Muscle of leg (tissue), 16 donors: ENCODE measurements at places on chromosomes 11 and 22.
A peak's percentile ranks its signal among the peaks of the same experiment; 100 is the strongest.

DNA sequence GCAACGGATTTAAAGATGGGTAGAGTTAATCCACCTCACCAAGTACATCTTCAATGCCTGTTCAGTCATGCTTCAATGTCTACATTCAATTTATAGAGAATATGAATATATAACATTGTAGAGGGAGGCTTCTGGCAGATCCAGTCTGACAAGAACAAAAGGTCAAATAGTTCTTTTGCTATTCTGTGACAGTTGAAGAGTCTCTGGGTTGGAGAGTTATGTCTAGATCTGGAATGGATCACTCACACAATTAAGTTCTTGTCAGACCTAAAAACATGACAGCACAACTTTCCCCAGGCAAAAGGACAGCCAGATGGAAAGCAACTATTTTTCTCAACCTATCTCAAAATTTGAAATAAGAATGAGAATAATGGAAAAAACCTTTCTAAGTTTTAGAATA lies 15.3 kb upstream of the GAB2 start:
- no peak for DNase-seq

DNA sequence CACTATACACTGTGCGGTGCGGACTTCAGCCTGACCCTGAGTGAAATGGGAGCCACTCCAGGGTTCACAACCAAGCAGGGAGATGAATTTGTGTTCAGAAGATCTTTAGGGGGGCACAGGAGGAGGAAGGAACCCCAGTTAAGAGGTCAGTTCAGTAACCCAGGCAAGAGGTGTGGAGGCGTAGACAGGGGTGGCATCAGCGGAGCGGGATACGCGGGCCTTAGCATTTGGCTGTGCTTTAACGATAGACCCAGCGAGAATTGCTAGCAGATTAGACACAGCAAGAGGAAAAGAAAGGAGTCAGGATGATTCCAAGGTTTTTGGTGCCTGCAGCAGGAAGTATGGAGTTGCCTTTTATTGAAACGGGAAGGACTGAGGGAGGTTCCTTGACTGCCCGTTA lies 46.8 kb downstream of the CTTN start:
- DNase-seq, result no peak

DNA sequence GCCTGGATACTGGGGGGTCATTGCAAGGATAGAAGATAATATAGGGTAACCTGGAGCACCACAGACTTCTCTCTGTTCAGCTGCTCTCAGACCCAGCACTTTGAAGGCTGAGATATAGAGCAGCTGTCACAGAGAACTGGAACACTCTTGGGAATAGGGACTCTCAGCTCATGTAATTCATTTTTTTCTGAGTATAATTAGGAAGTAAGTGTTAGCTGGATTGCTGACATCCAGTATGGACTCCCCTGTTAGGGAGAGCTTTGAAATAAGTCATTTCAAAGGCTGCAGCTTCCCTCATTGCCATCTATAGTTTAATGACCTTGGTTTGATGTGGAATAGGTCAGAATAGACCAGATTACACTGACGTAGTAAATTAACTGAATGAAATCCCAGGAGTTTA lies 120.8 kb upstream of the POU2AF2 start:
- DNase-seq, result no peak

- peak; percentile 92 for DNase-seq
Measured at GRCh38 chr11:64086258-64087123, 50.8 kb downstream of the FLRT1 start.

DNA sequence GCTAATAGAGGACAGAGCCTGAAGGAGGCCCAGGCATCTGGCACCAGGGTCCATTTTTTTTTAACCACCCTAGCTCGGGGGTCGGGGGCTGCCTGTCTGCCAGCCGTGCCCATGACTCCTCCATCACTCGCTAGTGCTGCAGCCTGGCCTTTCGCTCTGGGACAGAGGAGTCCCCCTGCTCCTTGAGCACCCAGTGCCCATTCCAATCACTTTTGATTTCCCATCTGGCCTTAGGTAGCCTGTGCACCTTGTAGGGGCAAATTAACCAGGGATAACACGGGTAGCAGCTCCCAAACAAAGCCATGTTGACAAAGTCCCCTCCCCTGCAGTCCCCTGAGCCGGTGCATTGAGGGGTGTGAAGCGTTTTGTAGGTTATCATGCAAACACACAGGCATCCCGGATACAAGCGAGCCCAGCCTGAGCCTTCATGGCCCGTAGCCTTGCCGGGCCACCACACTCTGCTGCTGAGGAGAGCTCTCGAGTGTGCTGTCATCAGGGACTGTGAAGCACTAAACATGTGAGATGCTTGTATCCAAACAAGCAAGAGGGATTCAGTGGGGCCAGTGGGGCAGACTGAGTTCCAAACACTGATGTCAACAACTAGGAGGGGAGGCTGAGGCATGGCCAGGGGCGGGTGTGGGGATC lies 208.7 kb downstream of the DSCAML1 start:
- DNase-seq, result no peak

DNA sequence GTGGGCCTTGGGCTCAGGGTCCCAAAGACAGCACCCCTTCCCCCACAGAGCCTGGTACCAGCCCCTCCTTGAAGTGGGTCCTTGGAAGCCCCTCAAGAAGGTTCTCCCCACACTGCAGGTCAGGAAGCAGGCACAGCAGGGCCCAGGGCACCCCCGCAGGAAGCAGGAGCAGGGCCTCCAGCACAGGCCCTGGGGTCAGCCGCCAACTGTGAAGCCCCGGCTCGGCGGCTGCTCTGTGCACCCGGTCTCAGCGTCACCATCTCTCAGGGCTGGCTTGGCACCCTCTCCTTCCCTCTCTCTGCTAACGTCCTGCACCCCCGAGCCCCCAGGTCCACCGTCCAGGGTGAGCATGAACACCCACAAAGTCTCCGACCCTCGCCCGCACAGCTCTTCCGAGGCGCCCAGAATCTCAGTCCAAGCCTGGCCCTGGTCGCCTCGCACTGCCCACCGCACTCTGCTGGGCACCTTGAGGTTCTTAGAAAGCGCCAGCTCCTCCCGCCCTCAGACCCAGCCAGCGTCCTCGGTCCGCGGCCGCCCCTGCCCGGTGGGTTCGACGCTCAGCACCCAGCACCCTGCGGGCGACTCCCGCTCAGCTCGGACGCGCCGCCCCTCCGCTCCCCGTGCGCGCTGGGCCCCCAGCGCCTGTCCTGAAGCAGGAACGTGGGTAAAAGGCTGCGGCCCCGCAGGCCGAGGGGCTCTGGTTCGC lies 1.4 kb upstream of the SIGIRR start:
- no peak for DNase-seq

DNA sequence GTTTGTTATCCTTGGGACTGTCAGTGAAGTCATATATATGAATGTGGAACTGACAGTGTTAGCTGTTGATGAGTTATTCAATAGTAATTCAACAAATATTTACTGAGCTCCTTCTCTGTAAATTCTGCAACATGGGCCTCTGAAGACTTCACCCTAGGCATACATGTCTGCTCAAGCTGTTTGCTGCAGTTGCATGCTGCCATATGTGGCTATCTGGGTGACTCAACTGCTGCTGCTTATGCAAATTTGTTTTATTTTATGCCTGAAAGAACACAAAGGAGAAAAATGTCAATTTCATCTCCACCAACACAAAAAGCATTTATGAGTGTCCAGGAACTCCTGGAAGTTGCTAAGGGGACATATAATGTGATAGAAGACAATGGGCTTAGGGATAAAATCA lies 417.6 kb downstream of the AASDHPPT start:
- no peak for DNase-seq
